ENCODE measurements at places on chromosomes 16 and 17.

- DNase-seq = no peak
Observed at GRCh38 chr16:53912155-53912554, 208.2 kb downstream of the FTO start.

GRCh38 chr16:531494-532125 lies 4.1 kb downstream of the CAPN15 start:
- DNase-seq = peak; percentile 42

- DNase-seq = no peak
Observed at GRCh38 chr17:62105357-62105756, 40.3 kb upstream of the MED13 start.

- no peak for DNase-seq
Observed at GRCh38 chr17:8056232-8056975, 17.5 kb downstream of the ALOX15B start.

DNA sequence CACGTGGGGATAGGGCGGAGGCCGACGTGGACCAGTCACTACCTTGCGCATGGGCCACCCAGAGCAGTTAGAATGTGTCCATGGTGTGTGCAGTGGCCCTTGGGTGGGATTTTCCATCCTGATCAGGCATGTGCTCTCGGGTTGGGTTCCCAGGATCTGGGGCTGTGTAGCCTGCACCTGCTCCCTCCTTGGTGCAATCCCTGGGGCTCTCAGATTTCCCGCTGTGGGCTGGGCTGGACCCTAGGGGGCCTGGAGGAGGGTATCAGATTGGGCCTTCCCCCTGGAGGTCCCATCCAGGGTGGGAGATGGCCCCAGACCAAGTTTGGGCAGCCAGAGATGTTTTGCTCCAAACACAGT lies 1.3 kb downstream of the SMTNL2 start:
- DNase-seq = no peak

GRCh38 chr17:2369039-2369438 lies 31.7 kb downstream of the SGSM2 start:
- no peak for DNase-seq

DNA sequence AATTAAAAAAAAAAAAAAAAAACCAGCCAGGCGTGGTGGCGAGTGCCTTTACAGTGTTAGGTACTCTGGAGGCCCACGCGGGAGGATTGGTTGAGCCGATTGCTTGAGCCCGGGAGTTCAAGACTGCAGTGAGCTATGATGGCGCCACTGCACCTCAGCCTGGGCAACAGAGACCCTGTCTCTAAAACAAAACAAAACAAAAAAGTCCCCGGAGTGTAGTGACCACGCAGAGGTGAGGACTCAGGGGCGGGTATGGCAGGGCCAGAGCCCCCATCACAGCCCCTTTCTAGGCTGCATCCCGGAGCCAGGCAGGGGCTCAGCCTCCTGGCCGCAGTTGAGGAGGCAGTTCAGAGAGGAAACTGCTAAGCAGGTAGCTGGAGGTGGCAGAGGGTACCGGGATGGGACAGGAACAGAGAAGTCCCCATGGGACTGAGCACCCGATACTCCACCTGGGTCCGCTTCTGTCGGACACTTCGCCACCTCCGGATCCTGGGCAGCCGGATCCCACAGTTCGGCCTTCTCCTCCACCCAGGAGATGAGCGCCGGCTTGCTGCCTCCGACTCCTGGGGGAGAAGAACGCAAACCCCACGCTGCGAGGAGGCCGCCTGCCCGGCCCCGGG lies 800 bp downstream of the ZNF747 start:
- DNase-seq = peak; percentile 57

- no peak for DNase-seq
Observed at GRCh38 chr16:52812678-52813556, 239.8 kb downstream of the CHD9NB start.
